ENCODE measurements at places on chromosomes 2 and 18.

- DNase-seq, result no peak
These were observed 48.5 kb upstream of the THOC1 start for GRCh38 chr18:316393-316792.

GRCh38 chr2:126999106-126999756 is 100.5 kb downstream of the TEX51 start:
- no peak for DNase-seq

DNA sequence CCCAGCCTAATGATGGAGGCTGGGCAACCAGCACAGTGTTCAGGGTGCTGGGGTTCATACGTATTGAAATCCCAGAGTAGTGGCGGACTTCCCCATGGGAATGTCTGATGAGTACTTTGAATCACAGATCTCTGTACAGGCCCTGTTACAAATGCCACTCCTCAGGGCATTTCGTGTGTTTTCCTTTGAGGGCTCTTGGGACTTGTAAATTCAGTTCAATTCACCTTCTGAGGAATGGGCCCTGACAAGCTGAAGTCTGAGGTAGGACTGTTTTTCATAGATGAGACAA is 288 bp upstream of the RDH14 start:
- DNase-seq, result no peak

DNA sequence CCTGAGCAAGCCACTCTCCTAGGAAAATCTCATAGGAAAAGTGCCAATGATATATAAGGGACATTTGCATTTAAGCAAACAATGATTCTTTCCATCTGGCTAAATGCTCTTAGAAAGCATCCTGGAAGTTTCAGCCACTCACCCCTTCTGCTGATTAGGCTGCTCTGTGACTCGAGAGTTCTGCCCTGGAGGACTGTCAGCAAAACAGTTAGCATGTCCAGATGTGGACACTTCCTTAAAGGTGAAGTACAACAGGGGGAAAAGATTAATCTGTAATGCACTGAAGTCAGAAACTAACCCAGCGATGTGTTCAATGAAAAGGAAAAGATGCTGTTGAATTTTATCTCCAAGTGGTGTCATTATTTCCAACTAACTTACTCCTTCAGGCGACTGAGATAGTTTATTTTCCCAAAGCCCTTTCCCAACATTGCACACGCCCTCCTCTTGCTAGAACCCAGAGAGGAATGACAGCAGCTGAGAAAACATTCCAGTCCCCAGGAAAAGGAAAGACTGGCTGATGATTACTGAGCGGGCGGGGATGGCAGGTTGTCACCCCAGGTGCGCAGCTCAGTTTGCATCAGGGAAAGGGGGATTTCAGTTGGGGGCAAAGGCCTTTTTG is 214.0 kb downstream of the SS18 start:
- peak; percentile 42 for DNase-seq

GRCh38 chr2:242060212-242060835 is 190.8 kb downstream of the RTP5 start:
- DNase-seq, result no peak

GRCh38 chr2:170157025-170157684 is 20.8 kb upstream of the MYO3B start:
- no peak for DNase-seq

GRCh38 chr2:107362993-107363392 is 463.7 kb upstream of the RGPD4 start:
- DNase-seq, result no peak

- DNase-seq, result peak; percentile 23
These were observed 1.5 kb upstream of the NR4A2 start for GRCh38 chr2:156333951-156334495.

- DNase-seq, result no peak
These were observed 17.5 kb downstream of the SERTAD2 start for GRCh38 chr2:64635976-64636911.

DNA sequence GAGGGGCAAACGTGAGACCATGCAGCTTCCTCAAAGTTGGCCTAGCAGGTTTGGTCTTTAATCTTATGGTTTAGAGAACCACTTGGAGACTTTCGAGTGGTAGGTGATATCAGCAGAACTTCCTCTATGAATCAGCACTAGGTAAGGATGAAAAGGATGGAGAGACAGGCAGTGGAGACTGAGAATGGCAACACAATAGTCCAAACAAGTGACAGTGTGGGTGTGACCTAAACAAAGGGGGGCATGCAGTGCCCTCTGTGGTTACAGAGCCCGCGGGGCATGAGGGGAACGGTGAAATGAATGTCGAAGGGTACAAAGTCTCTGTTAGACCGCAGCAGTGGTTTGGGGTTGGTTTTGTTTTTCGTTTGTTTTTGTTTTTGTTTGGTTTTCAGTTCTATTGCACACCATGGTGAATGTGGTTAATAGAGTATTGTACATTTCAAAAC is 143.9 kb downstream of the L3MBTL4 start:
- no peak for DNase-seq

DNA sequence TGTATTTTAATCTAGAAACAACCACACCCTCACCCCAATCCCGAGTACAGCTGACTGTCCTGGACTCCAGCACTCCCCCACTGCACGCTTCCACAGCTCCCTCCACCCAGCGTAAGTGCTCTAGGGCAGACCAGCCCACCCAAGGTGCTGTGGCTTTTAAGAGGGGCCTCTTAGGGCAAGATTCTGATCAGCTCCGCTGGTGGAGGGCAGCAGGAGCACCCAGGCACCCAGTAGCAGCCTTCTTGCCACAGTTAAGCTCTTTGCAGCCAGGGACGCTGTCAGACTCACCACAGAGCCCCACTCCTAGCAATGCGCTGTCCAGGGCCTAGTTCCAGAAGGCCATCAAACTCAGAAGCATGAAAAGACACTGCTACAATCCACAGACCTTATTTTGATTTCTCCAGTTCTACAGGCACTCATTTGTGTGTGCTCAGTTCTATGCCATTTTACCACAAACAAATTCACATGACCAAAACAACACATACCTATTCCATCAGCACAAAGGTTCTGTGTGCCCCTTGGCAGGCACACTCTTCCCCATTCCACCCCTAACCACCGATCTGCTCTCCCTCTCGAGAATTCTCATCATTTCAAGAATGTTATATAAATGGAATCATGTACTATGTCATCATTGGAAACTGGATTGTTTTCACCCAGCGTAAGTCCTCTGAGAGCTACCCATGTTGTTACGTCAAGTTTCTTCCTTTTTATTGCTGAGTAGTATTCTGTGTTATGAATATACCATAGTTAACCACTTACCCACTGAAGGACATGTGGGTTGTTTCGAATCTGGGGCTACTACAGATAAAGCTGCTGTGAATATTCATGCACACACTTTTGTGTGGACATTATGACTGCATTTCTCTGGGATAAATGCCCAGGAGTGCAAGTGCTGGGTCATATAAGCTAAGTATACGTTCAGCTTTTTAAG is 40.4 kb downstream of the PTPN2 start:
- no peak for DNase-seq

- no peak for DNase-seq
These were observed 80.9 kb downstream of the ASAP2 start for GRCh38 chr2:9287400-9288045.

All from NCI-H510A treated with DMSO at 0.1 percent for 48 hours (cell line).